Stimulated activated CD8-positive, alpha-beta memory T cell treated with anti-CD3 and anti-CD28 coated beads, Interleukin-7, amount 100 ng/mL, for 1 hour (primary cell): ENCODE measurements at places on chromosomes 2 and 18.

DNA sequence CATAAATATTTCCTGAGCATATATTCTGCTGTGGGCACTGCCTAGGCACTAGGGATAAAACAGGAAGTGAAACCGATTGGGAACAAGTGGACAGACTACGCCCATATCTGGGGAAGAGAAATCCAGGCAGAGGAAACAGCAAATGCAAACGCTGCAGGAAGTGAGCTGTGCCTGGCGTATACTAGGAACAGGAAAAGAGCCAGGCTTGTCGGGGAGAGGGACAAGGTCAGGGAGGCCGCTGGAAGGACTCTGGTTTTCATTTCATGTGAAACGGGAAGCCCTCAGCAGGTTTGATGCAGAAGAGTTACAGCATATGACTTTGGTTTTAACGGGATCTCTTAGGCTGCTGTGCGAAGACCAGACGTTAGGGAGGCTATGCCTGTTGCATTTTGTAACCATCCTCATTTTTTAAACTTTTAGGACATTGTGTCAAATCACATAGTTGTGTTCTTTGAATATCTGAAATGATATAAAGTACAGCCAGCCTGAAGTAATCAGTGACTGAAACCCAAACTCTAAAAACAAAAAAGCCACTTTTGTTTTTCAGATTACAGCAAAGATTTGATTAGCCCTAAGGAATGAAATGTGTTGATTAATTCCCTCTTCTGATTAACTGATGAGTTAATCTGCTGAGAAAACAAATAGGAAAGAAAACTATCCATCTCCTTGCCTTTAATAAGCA lies 110.2 kb upstream of the PIEZO2 start:
- no peak for DNase-seq

DNA sequence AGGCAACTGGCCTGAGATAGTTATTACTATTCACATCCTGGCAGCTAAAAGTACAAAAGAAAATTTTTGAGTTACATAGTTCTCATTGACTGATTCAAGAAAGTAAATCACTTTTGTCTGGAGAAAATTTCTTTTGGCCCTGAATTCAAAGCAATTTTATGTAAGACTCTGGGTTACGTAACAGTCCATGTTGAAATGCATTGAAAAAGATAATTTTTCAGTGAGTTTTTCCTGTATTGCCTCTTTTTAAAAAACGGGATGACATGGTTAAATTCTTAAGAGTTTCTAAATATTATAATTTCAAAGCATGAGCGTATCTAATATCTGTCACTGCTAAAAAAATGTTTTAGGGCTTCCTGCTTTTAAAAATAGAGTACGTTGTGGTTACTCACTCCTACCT lies 72.7 kb downstream of the ANKRD12 start:
- no peak for DNase-seq

GRCh38 chr2:129936334-129936934 lies 43.0 kb upstream of the RAB6C start:
- no peak for DNase-seq

GRCh38 chr2:175439416-175439815 lies 257.9 kb upstream of the ATP5MC3 start:
- no peak for DNase-seq

GRCh38 chr2:221282386-221282785 lies 289.7 kb downstream of the EPHA4 start:
- no peak for DNase-seq
